EL (cell line): ENCODE measurements at places on chromosomes 2 and 18.
A peak's percentile ranks its signal among the peaks of the same experiment; 100 is the strongest.

DNA sequence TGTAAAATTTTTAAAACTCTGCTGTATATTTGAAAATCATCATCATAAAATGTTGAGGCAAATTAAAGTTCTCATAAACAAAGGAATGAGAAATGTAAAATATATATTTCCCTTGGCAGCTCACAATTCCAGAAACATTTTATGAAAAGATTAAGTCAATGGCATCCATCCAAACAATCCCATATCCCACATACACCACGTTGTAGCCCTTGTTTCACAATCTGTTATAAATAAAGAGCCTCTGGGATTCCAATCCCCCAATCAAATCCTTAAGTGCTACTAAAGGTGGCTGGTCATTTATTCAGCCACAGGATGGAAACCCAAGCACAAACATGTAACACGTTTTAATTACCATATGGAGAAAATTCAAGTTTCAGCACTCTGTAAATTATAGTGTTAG is 51.7 kb downstream of the GFPT1 start:
- DNase-seq, result no peak

DNA sequence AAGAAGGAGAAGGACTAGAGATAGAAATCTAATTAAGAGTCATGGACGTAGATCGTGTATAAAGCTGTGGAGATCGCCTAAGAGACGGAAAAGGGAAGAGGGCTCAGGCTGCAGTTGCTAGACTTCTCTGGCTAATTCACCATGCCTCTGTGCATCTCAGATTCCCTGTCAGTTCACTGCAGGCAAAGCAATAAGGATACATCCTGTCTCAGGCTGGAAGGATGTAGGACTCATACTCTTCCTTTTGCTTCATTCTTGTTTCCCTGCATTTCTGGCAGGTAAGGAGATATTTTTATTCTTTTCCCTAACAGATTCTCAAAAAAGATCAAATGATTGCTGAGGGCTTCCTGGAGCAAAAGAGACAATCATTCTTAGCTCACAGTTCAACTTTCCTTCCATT is 112.5 kb downstream of the AP1S3 start:
- DNase-seq, result peak; percentile 23

DNA sequence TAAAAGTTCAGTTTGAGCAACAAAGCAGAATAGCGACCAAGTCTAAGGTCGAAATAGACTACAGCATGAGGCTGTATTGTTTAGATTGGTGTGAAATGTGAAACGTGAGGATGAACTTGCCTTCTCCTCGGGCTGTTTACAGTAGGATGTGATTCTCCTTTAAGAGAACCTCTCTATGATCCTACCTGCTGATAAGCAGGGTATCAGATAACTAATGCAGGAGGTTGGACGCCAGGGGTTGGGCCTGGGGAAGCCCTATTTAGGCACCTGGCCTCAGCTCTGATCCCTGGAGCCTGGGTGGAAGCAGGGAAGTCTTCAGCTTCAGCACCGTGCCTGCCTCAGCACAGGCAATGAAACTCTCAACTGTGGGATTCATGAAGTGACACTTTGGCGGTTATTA is 11.4 kb downstream of the CRYGD start:
- DNase-seq, result no peak

- DNase-seq, result no peak
Observed at GRCh38 chr18:31399306-31400032, 22.9 kb downstream of the DSG4 start.

DNA sequence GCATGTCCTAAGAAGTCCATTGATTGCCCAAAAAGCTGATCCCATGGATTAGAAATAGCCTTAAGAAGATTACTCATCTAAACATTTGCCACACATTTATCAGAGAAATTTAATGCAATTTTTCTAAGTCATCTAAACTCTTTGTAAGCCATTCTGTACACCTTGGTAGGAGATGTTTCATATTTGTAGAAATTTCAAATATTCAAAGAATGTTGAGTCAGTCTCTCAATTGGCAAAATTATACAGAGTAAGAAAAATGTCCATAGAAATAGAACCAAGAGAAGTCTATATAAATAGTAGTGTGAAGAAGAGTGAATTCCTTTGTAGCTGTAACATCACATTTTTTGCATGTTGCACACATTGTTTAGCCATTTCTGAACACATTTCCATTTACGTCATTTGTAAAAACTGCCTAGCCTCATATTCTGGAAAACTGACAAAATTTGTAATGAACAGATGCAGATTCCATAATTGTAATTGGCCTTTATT is 128.6 kb downstream of the MSTN start:
- peak; percentile 93 for DNase-seq

- no peak for DNase-seq
Observed at GRCh38 chr2:37997629-37998028, 72.5 kb downstream of the RMDN2 start.

DNA sequence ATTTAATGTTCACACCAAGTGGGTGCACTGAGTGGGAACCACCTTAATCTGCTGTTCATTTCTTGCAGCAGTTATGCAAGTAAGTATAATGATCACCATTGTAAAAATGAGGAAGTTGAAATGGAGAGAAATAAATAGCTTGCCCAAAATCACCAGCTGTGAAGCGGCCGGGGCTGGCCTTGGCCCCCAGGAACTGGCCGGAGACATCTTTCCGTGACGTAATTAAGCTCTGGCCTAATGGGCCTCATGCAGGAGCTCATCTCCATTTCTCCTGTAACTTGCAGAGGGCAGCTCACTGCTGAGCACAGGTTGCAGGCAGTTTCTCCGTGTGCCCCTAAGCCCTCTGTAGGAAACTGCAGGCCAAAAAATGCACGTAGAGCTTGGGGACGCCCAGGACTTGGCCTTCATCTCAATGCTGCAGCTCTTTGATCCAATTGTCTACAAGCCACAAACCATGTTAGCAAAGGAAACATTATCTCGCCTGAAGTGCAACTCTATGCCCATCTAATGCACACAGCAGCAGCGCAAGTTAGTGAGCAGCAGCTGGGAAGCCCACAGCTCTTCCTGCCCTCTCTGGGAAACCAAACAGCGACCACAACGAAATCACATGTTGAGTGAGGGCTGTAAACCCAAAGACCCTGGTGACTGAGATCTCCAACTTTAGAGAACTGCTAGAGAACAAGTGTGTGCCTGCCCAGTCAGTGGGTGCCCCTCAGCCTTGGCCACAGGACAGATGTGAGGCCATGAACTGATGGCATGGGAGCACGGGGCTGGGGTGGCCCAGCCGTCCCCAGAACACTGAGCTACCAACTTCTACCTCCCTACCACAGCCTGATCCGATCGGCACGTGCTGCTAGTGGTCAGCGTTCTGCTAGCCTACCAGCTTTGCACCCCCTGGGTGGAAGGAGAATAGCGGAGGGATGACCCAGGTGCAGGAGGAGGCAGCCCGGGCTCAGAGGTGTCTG is 28.8 kb downstream of the APCDD1 start:
- DNase-seq, result no peak

GRCh38 chr2:185174353-185174752 is 564.3 kb upstream of the FSIP2 start:
- DNase-seq, result no peak

- DNase-seq, result peak; percentile 27
Observed at GRCh38 chr2:100934504-100935371, 67.4 kb upstream of the RPL31 start.

- no peak for DNase-seq
Observed at GRCh38 chr2:171102802-171103201, 57.9 kb downstream of the TLK1 start.

DNA sequence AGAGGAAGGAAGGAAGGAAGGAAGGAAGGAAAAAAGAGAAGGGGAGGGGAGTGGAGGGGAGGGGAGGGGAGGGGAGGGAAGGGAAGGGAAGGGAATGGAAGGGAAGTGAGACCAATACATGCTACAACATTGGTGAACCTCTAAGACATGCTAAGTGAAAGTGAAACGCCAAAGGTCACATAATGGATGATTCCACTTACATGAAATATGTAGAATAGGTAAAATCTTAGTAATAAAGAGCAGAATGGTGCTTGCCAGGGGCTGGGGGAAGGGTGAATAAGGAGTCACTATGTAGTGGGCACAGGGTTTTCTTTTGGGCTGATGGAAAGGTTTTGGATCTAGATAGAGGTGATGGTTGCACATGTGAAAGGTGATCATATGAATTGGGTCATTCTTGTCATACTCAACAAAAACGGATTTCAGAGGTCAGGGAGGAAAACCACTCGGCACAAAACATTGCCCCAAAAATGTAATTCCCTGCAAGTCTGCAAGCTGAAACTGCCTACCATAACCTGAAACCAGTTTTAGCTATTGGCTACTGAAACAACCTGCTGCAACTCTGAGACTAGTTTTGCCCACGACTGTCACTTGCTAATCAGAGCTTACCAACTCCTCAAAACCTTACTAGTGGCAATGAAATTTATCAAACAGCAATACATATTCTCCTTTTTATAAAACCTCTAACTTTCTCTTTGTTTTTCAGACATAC is 59.2 kb downstream of the CCDC141 start:
- DNase-seq, result no peak

DNA sequence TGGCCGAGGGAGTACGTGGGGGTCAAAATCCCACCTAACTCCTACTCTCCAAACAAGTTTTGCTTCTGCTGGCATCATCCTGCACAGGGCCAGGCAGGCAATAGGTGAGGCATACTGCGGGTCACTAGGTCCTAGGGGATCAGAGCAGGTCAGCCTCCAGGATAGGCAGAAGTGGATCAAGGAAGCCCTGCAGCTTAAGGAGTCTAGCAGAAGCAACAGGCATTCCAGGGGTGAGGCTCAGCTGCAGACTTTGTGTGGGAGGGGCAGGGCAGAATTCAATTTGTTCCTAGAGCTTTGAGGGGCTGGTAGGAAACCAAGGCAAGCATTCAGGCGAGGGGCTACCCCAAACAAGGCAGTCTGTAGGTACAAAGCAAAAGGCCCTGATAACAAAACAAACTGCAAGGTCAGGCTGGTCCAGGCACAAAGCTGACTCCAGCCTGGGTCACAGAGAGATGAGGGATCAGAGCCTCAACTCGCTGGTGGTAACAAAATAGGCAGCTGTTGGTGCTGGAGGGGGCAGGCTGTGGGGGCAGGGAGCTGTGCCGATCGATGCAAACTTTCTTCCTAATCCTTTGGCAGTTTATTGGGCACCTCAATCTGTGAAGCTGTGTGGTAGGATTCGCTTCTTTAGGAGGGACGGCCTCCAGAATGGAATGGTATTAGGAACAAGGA is 101.4 kb upstream of the STPG4 start:
- no peak for DNase-seq

DNA sequence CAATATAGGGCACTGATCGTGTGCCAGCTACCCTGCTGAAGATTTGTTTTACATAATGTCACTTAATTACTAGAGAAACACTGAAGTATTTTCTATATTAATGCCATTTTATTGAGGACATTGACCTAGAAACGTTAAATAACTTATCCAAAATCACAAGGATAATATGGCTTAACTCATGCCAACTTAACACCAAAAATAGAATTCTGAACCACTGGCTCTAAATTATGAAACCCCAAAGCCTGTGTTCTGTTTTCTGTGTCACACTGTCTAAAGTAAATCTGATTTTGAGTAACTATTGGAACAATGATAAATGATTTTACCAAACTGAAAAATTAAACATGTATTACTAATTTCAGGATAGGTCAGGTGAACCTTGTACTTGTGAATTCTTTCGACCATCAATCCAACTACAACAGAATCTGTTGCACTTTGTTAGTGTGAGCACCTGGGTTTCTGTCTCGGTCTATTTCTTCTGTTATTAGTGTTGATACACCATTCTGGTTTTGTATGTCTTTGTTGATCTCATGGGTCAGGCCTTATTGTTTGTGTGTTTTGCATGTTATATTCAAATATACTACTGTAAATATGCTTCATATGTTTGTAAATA is 48.2 kb upstream of the CCDC141 start:
- no peak for DNase-seq

DNA sequence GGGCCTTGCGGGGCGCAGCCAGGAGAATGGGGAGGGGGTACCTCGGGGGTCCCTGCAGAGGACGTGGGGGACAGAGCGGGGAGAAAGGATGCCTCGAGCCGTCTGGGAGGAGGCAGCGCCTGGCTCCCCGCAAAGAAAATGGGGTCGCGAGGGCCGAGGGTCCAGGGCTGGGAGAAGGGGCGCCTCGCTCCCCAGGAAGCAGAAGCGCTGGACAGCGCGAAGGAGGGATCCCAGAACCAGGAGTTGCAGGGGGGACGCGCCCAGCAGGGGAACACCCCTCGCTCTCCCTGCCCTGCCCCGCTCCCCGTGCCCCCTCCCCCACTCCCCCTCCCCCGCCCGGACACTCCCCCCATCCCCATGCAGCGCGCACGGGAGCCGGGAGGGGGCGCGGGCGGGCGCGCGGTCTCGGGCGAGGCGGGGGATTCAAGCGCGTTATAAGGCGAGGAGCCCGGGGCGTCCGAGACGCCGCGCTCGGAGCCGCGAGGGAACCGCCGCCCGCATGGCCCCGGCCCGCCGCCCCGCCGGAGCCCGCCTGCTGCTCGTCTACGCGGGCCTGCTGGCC is at the start of gene ERFE:
Gene ERFE (plus strand): TSS at position 462 of the 562 bp plus-strand sequence. CDS start 38 bp downstream, at position 500.
- DNase-seq, result peak; percentile 63

- DNase-seq, result no peak
Observed at GRCh38 chr2:176334729-176335128, 65.5 kb downstream of the MTX2 start.

DNA sequence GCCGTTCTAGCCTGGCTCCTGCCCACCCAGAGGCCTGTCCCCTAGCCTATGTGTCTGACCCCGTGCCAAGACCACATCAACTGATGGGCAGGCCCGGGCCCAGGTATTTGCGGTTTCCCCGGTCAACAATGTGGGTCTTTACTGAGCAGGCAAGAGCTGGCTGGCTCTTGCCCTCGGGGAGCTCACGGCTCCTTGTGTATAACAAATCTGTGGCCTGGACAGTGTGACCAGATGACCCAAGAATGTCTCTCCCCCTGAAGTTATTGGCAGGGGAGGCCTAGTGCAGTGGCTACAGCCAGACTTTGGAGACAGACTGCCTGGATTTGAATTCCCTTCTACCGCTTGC is 179.6 kb downstream of the KLHL29 start:
- peak; percentile 82 for DNase-seq

GRCh38 chr2:118307864-118308263 is 219.6 kb downstream of the INSIG2 start:
- no peak for DNase-seq

DNA sequence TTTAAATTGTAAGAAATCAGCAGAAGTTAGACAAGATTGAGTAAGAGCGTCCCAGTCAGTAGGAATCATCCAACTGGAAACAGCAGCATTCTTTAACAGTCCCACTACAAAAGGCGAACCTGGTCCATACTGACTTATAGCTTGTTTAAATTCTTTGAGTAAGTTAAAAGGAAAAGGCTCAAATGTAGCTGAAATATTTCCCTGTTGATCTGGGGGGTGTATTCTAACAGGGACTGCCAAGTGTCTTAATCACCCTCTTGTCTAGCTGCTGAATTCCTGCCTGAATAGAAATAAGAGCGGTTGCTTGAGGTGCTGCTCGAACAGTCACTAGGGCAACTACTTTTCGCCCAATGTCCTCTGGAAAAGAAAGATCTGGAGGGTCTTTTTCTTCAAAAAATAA is 56.4 kb upstream of the FMNL2 start:
- DNase-seq, result no peak

GRCh38 chr2:3147651-3148530 is 229.7 kb downstream of the EIPR1 start:
- DNase-seq, result no peak

DNA sequence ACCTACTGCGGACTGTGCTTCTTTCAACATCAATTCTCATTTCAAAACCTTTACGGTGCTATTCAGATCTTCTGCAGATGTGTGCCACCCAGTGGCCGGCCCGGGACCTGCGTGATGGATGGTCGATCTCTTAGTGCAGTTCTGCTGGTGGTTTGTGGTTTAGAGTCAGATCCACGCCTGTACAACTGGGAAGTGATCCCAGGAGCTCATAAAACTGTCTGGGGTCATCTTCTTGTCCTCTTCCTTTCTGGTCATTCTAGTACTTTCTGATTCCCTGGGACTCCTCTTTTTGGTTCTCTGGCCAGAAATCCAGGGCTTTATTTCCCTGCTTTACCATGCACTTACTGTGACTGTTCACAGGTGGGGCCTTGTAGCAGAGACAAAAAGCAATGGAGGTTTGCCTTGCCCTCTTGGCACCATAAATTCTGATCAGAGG is 15.8 kb upstream of the SELENOI start:
- peak; percentile 84 for DNase-seq
